ENCODE measurements at places on chromosomes 16 and 17.

GRCh38 chr16:87552772-87553573, 49.3 kb upstream of the JPH3 start:
- no peak for DNase-seq

DNA sequence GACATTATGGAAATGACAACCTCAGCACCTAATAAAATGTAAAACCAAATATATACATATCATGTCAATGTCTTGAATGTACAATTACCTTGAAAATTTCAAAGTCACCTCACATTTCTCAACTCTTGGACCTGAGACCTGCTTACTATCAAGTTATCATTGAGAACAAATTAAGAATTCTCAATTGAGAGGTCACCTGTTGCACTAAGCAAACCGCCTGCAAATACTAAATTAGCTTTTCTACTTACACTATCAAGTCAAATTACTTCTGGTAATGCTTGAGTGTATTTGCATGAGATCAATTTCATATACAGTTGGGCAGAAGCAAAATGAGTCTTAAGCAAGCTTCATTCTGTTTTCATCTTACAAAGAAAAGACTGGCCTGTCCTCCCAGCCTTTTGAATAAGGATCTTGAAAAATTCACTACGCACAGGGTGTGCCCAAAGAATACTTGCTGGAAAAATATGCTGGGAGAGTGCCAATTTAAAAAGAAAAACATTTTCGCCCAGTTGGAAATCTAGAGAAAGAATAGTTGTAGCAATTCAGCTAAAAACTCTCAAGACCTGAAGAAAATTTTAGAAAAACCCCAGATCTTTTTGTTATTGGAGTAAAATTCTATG, 35.7 kb downstream of the KANSL1 start:
- no peak for DNase-seq

GRCh38 chr16:38941-39892, 14.2 kb downstream of the POLR3K start:
- DNase-seq, result peak; percentile 92

DNA sequence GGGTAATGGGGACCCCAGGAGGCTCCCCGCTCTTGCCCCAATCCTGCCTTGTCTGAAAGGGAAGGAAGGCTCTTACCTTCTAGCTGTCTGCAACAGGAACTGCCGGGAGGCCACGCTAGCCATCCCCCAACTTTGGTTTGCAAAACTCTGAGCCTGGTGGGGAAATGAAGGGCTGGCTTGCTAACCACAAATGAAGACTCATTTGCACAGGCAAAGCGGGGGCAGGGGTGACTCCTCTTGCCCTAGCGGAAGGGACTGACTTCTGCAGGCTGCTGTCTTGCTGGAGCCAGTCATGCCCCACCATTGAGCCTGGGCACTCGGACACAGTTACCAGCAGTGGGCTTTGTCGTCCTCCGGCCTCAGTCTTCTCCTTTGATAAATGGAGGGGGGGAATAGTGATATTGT, 52.6 kb downstream of the PLCG2 start:
- peak; percentile 95 for DNase-seq

GRCh38 chr17:52790359-52790955, 631.9 kb upstream of the CA10 start:
- no peak for DNase-seq

DNA sequence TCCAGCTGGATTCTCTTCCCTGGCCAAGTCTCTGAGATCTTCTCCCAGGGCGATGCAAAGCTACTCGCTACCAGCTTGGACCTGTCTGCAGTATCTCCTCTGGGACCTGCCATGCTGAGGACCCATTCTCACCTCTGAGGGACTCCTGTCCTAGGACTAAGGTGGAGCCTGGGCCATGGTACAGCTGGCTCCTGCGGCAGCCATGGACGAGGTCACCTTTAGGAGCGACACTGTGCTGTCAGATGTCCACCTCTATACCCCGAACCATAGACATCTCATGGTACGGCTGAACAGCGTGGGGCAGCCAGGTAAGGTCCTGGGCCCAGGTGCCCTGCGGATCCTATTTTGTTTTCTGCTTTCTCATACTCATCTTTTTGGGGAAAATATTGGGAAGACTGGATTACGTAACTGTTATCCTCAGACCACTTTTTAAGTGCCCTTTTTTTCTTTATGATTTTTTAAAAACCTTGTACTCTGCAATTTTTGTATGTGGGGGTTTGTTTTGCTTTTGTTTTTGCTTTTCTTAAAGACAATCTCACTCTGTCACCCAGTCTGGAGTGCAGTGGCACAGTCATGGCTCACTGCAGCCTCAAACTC, 4.1 kb downstream of the METTL22 start:
- DNase-seq, result peak; percentile 62

DNA sequence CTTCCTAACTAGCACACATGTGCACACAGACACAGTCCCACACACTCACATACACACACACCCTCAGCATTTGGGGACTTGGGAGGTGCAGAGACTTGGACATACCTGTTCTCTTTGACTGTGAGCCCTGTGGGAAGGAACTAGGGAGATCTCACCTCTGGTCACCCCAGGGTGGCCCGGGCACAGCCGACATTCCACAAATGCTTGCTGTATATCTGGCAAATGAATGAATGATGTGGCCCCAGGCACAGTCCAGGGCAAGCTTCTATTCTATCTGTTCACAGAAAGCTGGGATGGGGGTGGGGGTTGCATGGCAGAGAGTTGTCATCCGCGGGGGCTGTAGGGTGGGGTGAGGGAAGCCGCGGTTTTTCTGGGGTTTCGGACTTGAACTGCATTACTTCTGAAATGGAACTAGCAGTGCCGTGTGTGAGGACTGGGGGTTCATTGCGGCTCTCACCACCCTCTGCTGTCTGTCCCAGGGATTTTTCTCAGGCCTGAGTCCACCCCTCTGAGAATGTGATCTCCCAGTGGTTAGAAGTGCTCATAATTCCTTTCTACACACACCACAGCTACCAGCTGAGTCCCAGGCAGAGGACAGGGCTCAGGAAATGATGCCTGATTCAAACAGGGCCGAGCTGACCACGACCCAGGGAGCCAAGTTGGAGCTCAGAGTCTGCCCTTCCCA, 3.3 kb upstream of the RIPOR1 start:
- no peak for DNase-seq

- no peak for DNase-seq
Measured at GRCh38 chr16:87697792-87698191, 68.0 kb downstream of the KLHDC4 start.

GRCh38 chr17:7204336-7204735, 15.3 kb downstream of the DLG4 start:
- DNase-seq, result peak; percentile 82

GRCh38 chr17:45149037-45149668, 878 bp downstream of the HEXIM1 start:
- DNase-seq, result peak; percentile 96

GRCh38 chr17:22505660-22506059, 813.3 kb downstream of the KCNJ18 start:
- DNase-seq, result no peak

- DNase-seq, result no peak
Measured at GRCh38 chr17:6830383-6830986, 1.0 kb downstream of the TEKT1 start.

DNA sequence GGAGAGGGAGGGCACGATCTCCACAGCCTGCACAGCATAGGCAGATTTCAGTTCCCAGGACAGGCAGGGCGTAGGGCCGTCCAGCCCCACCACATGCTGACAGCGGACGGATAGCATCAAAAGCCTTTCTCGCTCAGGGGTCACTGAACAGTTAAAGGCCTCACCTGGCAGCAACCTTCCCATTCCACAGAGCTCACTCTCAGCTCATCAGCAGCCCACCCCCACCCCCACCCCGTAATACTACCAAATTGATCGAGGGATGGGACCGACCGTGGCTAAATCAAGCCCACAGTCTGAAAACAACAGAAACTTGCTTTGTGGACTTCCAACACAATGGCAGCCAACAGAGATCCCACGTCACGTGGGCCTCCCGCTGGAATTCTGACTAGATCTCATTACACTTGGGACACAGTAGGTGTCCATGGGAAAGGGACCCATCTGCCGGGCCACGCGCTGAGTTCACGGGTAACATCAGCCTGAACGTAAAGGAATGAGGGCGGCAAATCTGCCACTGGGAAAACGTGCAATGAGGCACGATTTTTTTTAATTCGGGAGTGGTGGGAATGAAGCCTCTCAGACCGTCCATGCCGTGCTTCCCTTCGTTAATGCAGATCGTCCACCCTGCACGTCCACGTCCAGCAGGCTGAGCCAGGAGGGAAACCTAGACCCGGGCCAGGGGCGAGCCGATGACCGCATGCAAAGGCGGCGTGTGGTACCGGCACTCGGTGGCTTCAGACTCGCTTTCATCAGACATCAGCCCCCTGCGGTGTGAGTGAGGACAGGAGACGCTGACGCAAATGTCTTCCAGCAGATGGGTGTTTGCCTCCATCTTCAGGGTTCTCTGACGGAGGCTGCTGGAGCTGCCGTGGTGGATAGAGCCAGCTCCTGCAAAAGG, 92.1 kb downstream of the TBC1D16 start:
- peak; percentile 70 for DNase-seq

- DNase-seq, result no peak
Measured at GRCh38 chr17:8887301-8887700, 19.8 kb upstream of the PIK3R6 start.

DNA sequence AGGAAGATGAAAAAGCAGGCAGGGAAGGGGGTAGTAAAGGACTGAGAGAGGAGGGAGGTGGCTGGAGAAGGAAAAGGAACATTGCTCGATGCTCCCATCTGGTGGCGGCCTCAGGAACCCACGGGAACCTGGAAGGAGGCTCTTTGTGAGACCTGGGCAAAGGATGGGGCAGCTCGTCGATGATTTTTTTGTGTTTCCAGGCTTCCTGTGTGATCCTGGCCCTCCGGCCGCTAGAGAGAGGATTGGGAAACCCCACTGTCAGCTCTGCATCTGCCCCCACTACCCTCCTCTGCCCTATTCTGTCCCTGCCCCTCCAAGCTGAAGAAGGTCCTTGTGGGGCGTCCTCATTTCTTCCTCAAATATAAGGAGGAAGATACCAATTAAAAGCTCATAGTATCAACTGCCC, 6.6 kb downstream of the WFIKKN2 start:
- DNase-seq, result no peak

- DNase-seq, result no peak
Measured at GRCh38 chr17:40371261-40371929, 6.9 kb upstream of the GJD3 start.

DNA sequence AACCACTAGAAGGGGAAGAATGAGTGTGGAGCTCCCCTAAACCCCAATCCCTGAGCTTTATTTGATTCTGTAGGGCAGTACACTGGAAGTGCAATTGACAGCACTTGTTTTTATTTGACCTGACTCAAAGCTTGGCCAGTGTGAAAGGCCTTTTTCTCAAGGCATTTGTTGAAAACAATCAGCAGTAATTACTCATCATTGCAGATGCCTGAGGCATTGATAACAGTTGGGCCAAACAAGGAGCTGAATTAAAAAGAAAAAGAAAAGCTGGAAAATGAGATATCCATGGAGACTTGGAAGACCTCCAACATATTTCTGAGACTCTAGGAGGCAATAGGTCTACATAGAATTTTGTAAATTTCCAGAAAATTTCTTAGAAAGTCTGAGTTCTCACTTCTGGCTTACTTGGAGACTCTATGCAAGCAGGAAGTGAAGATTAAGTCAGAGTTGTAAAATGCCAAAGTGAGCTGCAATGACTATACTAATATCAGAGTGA, 200.8 kb upstream of the KCNJ16 start:
- DNase-seq, result no peak

DNA sequence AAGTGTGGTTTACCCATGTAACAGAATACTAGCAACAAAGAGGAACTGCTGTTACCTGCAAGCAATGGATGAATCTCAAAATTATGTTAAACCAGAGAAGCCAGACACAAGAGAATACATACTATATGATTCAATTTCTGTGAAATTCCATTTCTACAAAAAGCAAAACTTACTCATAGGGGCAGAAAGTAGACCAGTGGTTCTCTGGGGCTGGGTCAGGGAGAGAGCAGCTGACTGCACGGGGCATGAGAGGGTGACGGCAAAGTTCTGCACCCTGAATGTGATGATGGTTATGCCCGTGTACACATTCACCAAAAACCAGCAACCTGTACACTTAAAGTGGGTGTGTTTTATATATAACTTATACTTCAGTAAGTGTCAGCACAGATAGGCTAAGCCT, 3.1 kb downstream of the ZNF843 start:
- DNase-seq, result no peak

DNA sequence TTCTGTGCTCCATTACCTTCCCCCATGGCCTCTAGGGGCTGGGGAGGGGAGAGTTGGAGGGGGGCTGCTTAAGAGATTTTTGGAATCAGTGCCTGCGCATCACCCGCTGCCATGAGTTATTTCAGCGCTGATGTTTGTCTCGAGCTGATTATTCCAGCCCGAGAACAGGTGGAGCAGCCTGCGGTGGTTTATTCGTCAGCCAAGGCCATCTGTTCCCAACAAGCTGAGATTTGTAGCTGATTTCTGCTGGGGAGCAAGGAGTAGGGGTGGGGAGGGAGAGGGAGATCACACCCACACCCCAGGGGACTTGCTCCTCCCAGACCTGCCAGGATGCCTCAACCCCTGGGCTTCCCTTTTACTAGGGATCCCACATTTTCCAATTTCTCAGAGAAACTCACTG, 23.1 kb downstream of the PIPOX start:
- DNase-seq, result no peak

DNA sequence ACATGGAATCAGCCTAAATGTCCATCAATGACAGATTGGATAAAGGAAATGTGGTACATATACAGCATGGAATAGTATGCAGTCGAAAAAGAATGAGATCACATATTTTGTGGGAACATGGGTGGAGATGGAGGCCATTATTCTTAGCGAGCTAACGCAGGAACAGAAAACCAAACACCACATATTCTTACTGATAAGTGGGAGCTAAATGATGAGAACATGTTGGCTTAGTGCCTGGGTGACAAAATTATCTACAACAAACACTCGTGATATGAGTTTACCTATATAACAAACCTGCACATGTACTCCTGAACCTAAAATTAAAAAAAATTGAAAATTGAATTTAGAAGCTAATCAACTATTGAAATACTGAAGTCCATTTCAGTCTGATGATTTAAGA, 6.1 kb downstream of the ANKS4B start:
- no peak for DNase-seq

GRCh38 chr17:54834086-54834485, 66.6 kb upstream of the TOM1L1 start:
- DNase-seq, result no peak

GRCh38 chr16:2160915-2161551, 5.5 kb downstream of the TRAF7 start:
- DNase-seq, result no peak
